ENCODE measurements at places on chromosomes 2 and 18. TPM values are rescaled to one million over a fixed set of nuclear protein-coding genes. Genes with fewer than 3 reads are reported as not detected.
A peak's percentile ranks its signal among the peaks of the same experiment; 100 is the strongest.

DNA sequence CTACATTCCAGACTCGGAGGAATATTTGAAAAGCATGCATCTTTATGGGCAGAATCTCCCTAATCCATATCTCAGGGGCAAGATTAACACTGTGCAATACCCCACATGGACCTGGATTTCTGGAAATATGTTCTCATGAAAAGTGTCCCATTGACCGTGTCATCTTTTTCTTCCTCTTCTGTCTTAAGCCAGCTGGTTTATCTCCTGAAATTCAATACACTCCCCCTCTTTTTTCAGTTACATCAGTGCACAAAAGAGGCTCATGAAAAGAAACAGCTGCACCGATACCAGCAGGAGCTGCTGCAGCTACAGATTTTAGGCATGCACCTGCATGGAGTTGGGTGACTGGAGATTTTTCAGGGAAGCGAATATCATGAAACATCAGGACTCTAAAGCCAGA, 117.2 kb downstream of the SLC4A3 start:
- no peak for DNase-seq

GRCh38 chr18:3552305-3552704, 102.3 kb downstream of the TGIF1 start:
- DNase-seq, result no peak

DNA sequence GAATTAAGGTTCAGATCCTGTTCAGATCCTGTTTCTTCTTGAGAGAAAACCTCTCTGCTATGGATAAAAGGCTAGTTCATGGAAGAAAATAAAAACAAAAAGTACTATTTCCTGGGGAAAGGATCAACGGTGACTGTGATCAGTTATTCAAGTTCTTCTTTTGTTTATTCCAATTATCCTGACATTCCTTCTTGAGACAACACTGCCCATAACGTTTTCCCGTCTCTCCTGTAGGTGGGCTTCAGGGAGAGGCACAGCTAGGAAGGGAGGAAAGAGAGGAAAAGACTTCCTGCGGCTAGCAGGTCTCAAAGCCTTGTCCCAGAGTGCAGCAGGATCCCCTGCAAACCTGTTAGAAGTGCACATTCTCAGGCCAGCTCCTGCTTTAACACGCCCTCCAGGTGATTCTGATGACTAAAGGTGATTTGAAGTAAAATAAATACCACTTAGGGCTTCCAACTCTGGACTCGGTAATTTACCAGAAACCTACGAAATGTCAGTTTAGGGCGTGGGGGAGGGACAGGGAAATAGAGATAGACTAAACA, 4.5 kb upstream of the FHL2 start:
- no peak for DNase-seq

DNA sequence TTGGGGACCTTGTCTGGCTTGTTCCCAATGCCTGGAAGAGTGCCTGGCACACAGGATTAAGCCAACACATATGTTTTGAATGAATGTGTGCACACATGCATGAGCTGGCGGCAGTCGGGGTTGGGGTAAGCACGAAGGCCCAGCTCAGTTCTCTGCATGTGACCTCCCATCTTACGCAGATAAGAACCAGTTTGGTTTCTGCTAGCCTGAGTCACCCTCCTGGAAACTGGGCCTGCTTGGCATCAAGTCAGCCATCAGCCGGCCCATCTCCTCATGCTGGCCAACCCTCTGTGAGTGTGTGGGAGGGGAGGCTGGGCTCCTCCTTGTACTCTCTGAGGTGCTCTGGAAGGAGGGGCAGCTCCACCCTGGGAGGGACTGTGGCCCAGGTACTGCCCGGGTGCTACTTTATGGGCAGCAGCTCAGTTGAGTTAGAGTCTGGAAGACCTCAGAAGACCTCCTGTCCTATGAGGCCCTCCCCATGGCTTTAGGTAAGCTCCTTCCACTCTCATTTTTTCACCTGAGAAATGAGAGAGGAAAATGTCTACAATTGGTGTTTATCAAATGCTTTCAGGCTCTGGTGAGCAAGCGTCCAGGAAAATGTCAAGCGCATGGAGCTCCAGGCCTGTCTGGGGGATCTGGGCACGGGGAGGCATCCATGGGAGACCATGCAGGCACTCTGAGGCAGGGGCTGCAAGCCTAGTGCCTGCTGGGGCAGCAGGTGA, 9.7 kb upstream of the IL1RN start:
- peak; percentile 19 for DNase-seq

DNA sequence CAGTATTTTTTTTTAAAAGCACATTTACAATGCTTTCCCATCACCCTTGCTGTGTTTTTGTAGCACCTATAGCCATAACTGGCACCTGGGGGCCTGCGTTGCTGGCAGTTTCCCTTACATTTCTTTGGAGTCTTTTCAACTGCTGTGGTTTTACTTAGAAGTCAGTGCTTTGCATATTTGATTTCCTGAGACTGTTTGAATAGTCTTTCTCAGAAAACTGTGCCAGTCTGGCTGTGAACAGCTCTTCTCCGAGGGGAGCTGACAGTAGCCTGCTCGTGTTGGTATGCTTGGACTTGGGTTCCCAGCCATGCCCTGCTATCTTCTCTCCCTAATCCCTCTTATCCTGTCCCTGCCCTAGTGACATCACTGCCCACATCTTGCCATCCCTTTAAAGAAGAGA, 81.5 kb downstream of the DPP4 start:
- no peak for DNase-seq

DNA sequence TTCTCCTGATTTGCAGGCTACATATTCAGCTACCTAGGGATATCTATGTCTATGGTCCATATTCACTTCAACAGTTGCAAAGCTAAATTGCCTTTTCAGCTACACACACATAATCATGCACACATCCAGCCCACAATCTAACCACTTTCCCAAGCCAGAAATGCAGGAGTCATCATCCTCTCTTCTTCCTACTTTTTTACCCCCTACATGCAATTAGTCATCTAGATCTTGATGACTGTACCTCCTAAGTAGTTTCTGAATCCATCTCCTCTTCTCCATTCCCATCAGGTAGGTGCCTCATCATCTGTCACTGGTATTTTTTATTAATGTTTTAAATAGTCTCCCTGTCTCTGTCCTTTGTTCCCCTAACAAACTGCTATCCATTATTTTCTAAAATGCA, 23.7 kb upstream of the SPRED2 start:
- no peak for DNase-seq

GRCh38 chr2:209977386-209978239, 24.8 kb upstream of the RPE start:
- DNase-seq, result no peak

DNA sequence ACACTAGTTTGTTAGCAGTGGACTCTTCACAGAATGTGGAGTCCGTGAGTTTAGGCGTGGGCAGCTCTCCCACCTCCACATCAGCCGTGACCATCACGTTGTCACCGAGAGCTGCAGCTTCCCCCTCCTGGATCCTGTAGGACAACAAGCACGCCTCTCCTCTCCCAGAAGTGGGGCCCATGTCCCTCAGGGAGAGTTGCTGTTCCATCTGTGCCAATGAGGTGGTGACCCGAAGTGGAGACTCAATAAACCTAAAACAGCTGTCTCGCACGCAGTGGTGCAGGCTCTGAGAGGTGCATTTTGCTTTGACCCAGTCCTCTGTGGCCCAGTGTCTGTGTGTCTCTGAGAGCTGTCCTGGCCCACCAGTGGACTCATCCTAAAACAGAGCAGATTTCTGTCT, 456.5 kb upstream of the SOX11 start:
- DNase-seq, result no peak

DNA sequence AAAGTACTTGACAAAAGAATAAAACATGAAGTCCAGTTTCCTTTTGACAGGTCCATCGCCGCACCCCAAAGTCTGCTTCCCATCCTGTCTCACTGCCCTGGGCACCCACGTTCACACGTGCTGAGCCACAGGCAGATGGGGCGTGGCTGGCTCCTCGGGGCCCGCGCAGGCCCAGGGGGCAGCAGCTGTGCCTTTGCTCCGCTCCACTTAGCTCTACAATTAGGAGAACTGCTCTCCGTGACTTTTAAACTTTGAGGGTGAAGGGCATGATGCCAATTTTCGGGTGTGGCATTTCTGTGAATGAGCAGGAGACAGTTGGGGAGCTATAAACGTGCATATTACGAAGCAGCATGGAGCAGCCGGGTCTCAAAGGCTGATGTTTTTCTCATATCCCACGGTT, 152.4 kb downstream of the TDRD15 start:
- no peak for DNase-seq

DNA sequence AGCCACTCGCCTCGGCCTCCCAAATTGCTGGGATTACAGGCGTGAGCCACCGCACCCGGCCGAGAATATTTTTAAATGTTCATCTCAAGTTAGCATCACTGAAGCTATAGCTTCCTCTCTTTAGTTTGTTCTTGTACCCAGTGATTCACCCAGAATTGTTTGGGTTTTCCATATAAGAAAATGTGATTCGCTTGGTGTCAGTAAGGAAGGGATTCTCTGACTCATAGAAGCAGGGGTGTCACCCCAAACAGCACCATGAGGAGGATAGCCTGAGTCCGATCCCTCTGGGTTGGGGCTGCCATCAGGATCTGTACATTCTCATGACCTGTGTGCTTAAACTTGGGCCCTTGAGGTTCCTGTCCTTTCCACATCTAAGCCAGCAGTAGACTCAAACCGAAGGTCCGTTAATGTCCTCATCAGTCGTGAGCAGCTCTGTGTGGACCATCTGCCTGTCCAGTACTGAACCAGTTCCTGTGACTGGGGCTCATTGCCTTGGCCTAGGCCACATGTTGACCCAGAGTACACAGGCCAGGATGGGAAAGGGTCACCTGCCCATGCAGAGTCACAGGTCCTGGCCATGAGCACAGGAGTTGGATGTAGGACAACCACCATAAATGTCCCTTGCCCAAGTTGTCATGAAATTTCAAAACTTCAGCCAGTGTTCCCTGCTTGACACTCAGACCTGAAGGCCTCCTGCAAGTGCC, 311.9 kb downstream of the GBX2 start:
- DNase-seq, result no peak

- DNase-seq, result no peak
Measured at GRCh38 chr2:46981662-46982350, 66.2 kb upstream of the MCFD2 start.

DNA sequence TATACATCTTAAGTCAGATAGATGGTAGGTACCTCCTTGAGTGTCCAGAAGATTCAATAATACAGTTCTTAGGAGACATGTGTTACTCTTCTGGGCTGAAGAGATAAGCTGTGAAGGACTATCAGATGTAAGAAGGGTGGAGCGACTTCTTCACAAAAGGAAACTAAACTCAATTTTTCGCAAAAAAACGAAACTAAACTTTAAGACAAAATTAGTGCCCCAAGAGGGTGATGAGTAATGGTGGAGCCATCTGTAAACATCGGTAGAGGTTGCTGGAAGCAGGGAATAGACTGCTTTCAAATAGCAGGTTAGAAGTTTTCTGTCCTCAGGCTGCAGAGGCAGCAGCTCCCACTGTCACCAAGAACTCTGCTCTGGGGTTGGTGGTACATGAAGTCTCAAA, 111.6 kb upstream of the TACR1 start:
- no peak for DNase-seq

DNA sequence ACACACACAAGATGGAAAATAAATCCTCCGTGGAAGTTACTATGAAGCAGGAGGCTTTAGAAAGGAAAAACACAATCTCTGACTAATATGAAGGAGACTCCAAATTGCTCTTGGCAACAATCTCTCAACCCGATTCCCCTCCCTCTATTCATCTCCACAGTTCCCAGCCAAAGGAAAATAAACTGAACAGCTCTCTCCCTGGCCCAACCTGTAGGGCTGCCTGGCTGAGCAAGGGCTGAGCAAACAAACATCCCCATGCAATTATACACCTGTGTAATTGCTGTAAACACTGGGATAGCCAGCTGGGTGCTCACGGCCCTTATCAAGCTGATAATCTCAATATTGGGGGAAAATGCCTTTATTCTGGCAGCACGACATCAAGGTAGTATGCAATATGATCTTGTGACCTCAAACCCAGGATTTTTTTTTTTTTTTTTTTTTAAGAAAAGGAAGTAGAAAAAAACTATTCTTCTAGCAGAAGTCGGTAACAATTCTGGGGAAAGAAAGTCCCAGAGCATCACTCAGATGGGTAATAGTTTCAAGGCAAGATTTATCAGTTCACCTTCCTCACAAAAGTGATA, 203.3 kb upstream of the SMAD2 start:
- DNase-seq, result no peak

GRCh38 chr2:237194906-237195305, 109.2 kb downstream of the COPS8 start:
- DNase-seq, result no peak

DNA sequence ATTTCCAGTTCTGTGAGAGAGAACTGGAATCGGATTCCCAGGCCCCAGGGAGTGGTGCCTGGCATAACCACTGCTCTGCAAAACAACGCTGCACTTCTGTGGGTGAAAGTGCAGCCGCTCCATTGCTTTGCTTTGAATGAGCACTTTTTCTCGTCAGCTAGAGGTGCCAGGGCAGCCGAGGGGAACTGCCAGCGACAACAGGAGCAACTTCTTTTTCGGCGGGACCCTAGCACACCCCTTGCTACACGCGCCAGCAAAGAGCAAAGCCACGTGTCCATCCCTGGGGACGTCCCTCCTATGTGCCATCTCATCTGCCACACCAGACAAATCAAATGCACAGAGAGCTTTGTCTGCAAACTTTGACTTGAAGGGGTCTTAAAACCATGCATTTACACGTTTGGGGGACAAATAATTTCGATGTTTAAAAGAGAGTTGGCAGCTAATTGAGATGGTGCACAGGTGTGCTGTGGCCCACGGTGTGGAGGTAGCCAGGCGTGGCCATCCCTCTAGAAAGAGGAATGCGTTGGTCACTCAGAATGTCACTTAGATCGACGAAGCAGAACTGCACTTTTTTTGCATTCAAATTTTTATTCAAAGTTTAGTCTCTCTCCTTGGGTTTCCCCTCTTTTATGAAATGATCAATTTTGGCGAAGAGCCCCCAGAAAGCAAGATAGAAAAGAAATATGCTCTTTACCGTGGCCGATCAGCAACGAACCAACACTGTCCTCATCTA, 151.8 kb downstream of the MBP start:
- no peak for DNase-seq

- DNase-seq, result no peak
Measured at GRCh38 chr2:117774716-117775115, 39.8 kb upstream of the DDX18 start.

DNA sequence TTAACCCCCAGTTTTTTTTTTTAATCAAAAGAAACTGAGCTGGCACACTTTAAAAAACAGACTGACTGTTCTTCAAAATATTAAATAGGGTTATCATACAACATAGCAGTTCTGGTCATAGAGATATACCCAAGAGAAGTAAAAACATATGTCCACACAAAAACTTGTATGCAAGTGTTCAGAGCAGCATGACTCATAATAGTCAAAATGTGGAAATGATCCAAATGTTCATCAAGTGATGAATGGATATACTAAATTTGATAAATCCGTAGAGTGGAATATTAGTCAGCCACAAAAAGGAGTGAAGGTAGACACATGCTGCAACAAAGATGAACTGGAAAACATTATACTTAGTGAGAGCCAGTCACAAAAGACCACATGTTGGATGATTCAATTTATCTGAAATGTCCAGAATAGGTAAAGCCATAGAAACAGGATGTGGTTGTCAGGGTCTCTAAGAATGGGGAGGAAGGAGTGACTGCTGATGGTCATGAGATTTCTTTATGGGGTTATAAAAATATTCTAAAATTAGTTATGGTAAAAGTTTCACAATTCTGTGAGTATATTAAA, 5.1 kb downstream of the SMIM21 start:
- DNase-seq, result no peak

TLX2 gene
- polyA plus RNA-seq, result not detected

ITGB6 gene
- 3.0 TPM for polyA plus RNA-seq

MPP4 gene
- polyA plus RNA-seq, result 0.25 TPM

ICA1L gene
- polyA plus RNA-seq, result 0.65 TPM

C2orf66 gene
- 0.03 TPM for polyA plus RNA-seq

DLGAP1 gene
- polyA plus RNA-seq, result 0.16 TPM
